Stimulated activated CD8-positive, alpha-beta memory T cell treated with anti-CD3 and anti-CD28 coated beads, Interleukin-4, amount 100 ng/mL, for 4 hours (primary cell): ENCODE measurements at places on chromosomes 6 and 20.

DNA sequence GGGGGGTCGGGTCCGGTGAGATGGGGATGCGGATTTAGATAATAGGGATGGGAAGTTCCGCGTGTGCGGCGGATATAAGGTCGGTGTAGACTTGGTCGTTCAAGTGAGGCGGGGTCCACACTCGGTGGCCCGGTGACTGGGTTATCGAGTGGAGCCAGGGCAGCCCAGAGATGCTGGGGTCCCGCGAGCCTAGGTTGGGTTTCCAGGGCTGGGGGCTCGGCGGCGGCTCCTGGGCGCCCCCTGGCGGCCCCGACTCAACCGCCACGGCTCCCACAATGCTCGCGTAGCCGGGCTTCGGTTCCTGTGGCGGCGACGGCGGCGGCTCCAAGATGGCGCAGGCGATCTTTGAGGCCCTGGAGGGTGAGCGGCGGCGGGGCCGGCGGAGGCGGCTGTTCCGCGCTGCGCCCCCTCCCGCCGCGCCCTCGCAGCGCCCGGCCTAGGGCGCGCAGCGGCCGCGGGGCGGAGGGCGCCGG lies at the start of gene ZNF341:
Gene ZNF341 (plus strand): TSS at position 304 of the 473 bp plus-strand sequence. CDS start 26 bp downstream, at position 330.
- DNase-seq = peak; percentile 79

- DNase-seq = peak; percentile 46
Measured at GRCh38 chr20:38057351-38057972, 23.9 kb downstream of the RPRD1B start.

DNA sequence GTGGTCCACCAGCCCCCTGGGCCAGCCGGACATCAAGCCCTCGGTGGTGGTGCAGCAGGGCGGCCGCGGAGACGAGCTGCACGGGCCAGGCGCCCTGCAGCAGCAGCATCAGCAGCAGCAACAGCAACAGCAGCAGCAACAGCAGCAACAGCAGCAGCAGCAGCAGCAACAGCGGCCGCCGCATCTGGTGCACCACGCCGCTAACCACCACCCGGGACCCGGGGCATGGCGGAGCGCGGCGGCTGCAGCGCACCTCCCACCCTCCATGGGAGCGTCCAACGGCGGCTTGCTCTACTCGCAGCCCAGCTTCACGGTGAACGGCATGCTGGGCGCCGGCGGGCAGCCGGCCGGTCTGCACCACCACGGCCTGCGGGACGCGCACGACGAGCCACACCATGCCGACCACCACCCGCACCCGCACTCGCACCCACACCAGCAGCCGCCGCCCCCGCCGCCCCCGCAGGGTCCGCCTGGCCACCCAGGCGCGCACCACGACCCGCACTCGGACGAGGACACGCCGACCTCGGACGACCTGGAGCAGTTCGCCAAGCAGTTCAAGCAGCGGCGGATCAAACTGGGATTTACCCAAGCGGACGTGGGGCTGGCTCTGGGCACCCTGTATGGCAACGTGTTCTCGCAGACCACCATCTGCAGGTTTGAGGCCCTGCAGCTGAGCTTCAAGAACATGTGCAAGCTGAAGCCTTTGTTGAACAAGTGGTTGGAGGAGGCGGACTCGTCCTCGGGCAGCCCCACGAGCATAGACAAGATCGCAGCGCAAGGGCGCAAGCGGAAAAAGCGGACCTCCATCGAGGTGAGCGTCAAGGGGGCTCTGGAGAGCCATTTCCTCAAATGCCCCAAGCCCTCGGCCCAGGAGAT lies 1.0 kb downstream of the POU3F2 start:
- DNase-seq = no peak

DNA sequence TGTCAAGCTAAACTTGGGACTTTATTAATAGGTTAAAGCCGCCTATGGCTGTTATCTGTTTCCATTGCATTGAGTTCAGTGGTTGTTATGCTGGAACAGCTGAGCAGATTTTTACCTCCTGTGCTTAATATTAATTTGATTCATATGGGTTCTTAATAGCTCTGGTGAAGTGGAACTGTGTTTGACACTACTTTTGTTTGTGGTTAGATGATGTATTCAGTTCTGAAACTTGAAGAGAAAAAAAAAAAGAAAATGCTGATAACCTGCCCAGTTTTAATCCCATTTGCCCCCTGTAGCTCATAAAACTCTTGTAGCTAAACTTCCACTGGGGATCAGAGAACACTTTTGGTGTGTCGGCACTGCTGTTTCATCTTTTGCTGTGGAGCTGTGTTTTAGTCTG lies 117.8 kb downstream of the ZDHHC14 start:
- DNase-seq = no peak

GRCh38 chr6:19976411-19977129 lies 139.4 kb downstream of the ID4 start:
- DNase-seq = no peak

GRCh38 chr20:52054123-52054522 lies 137.5 kb downstream of the ZFP64 start:
- no peak for DNase-seq

- no peak for DNase-seq
Measured at GRCh38 chr20:16947479-16947878, 199.3 kb downstream of the OTOR start.

GRCh38 chr20:11266571-11266970 lies 592.8 kb upstream of the JAG1 start:
- DNase-seq = no peak

GRCh38 chr6:40276141-40276540 lies 311.0 kb downstream of the LRFN2 start:
- DNase-seq = no peak

- no peak for DNase-seq
Measured at GRCh38 chr6:93398723-93399122, 20.6 kb downstream of the EPHA7 start.

DNA sequence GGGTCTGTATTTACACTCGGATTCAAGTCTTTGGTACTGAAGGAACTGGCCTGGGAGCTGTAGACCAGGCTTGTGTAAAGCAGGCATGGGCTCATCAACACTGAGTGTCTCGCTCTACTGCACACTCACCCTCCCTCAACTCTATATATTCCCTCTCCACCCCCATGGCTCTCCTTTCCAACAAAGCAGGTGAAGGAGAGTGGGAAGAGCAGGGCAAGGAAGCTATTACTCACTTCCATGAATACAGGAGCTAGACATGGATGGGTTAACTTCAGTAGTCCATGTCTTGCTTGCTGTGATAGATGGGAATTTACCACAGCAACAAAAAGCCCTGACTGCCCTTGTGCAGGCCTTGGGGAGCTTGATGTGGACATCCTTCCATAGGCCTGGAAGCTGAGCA lies 20.7 kb upstream of the SLC2A12 start:
- no peak for DNase-seq

- no peak for DNase-seq
Measured at GRCh38 chr6:130473886-130474285, 108.1 kb downstream of the TMEM200A start.

DNA sequence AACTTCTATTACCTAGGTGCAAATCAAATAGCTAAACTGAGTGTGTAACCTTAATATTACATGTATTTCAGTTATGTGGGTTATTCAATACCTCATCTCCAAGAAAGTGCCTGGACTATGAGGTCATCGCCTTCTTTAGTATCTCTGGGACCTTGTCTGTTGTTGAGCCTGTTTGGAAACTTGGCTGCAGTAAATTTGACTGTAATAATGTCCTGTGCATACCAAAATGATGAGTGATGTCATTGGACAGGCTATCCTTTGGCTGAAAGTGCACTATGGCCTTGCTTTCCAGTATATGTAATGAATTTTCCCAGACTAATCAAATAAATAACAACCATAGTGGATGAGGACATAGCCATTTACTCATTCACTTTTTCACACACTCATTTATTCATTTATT lies 455.1 kb downstream of the ADGRB3 start:
- DNase-seq = no peak

GRCh38 chr6:140001821-140002341 lies 627.4 kb upstream of the CITED2 start:
- DNase-seq = no peak

DNA sequence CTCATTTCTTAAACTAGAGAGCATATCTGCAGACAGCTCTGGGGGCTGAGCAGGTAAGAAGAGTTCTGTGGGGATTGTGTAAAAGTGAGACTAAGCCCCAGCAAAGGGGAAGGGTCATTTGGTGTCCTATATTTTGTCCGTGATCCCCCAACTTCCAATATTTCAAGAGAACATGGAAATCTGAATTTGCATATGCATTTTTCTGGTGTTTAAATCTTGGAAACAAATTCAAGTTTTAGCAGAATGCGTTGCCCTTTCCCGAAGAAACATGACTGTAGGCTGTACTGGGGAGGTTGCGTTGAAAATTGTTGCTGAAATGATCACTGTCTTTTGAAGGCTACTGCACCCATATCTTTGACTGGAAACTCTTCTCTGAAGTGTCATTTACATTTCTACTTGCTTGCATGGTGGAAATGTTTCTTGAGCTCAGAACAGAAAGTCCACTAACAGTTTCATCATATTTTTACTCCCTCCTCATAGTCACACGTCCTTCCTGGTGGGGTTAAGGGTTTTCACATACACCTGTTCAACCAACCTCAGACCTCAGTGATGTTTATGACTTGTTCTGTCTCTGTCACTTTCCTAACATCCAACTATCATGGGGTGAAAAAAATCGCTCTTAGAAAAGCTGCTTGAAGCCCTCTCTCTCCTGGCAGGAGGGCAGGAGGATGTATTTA lies 140.3 kb downstream of the BCAS1 start:
- DNase-seq = no peak

DNA sequence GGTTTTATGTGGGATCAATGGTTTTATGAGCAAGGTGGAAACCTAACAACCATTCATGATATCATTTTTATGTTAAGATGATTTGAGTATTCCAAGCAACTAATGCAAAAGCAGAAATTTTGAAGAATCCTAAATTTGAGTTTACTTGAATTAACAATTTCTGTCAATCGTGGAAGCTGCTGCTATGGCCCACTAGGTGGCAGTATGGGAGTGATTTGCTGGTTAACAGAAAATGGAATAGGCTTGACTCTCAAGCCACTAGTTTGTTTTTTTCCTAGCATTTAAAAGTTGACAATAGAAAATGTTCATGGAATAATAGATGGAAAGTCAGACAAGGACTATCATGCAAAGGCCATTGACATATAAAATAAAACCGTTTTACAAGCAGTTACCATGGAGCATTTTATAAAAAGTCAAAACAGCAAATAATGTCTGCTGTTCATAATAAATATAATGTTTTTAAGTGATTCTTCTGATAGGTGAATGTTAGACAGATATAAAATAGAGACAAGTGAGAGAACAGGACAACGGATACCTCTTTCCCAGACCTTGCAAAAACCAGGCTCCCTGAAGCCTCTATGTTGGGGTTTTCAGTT lies 43.0 kb upstream of the TMEM200A start:
- peak; percentile 13 for DNase-seq
